Motor neuron (in vitro differentiated cells): ENCODE measurements at places on chromosomes 1 and 21.
A peak's percentile ranks its signal among the peaks of the same experiment; 100 is the strongest.

DNA sequence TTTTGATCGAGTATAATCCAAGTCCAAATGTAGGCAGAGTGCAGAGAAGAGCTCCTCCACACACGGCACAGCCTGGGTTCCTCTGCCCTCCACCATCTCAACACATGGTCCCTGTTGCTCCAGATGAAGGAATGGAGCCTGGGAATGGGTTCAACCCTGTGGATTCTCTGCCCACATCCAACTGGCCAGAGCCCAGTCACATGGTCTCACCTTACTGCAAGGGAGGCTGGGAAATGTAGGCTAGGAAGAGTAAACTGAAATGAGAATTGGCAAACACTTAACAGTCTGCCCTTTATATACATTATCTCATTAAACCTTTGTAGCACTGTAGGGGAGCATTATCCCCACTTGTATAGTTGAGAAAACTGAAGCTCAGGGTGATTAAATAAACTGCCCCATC, 60.1 kb upstream of the RAB4A start:
- no peak for ATAC-seq

- ATAC-seq, result no peak
These were observed at the start of gene PRKACB for GRCh38 chr1:84143796-84144565. TSS of gene PRKACB (plus strand) at chr1:84144271. CDS start at chr1:84144362, 91 bp downstream.

- no peak for ATAC-seq
These were observed 1.2 kb downstream of the ELK4 start for GRCh38 chr1:205630651-205631009.

- no peak for ATAC-seq
These were observed 67.5 kb upstream of the SH3GLB1 start for GRCh38 chr1:86636898-86637297.

GRCh38 chr1:6148497-6149241, 31.5 kb downstream of the CHD5 start:
- peak; percentile 89 for ATAC-seq

DNA sequence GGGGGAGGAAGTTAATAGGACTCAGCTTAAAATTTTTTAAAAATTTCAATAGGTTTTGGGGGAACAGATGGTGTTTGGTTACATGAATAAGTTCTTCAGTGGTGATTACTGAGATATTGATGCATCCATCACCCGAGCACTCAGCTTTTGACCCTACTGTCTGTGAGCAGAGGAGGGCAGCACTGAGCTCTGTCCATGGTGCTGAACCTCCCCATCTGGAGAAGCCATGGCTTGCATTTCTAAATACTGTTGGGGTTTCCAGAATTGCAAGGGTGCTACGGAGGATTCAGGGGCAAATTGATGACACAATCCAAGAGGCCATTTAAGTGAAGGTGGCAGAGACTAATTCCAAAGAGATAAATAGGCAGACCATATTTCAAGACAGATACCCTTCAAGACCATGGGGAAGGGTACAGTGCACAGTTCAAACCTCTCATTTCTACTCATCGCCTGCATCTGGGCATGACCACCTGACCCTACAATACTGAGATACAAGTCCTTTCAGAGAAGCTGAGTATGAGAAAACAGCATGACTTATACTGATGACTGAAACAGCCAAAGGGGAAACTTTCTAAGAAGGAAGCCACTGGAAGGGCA, 17.2 kb downstream of the SYT2 start:
- ATAC-seq, result peak; percentile 46

DNA sequence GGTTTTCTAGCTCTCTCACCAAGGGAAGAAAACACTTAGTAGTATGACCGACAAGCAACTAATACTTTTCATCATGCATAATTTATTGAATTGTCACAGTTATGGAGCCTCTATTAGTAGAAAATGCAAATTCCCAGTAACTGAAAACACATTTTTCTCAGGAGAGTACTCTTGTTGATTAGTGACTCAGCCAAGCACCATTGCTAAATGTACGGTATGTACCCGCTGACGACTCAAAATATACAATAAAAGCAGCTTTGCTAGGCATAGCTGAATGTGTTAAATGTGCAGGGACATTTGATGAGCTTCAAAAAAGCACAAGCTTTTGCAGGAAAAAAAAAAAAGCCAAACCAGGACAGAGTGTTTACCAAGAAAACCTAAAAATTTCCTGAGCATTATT, 63.9 kb downstream of the WDR64 start:
- peak; percentile 71 for ATAC-seq

DNA sequence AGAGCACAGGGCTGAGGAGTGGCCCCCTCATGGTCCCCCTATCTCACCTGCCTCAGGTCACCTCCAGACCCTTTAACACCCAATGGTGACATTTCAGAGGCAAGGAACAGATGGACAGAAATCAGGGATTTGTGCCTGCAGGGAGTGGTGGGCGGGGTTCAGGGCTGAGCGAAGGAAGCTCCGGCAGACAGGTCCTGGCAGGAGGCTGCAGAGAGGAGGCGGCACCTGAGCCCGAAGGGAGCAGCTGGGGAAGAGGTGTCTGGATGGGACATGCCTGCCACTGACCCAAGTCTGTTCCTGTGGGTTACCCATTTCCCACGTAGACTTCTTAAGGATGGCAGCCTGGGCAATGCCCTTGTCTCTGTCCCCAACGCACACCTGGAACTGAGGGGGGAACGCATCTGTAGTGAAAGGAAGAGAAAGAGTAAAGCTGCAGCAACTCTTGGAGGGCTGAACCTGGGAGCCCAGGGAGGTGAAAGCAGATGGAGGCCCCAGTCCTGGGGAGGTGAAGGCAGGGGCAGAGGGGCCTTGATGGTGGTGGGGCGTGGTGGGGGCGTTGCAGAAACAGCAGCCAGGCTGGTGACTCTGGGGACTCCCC, 61.6 kb upstream of the ADARB1 start:
- peak; percentile 45 for ATAC-seq

DNA sequence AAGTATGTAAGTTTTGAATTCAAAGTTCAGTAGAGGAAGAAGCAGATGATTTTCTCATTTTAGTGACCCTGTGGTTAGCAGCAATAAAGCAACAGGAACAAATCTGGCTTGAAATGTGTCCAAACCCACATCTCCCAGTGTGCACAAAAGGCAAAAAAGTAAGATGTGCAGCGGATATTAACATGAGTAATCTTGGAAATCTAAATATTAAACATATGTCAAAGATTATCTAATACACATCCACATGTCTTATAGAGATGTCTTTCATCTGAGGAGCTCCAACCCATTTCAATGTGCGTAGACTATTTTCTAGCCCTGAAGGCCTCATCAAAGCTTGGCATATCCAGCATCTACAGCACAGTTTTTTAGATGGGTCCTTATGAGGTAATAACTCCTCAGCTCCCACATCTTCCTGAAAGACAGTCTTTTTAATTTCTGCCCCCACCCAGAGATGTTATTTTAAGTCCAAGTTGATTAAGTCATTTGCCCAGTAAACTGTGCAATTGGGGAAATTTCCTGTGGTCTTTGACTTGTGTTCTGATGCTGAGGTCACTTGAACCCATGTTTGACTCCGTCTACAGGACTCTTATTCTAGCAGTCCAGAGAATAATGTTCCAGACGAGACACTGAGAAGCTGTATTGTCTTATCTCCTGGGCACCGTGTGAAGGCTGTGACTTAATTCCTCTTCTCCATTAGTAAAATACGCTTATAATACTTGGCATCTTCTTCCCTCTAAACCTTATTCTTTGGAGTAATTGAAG, 73.7 kb downstream of the LMO4 start:
- ATAC-seq, result no peak

- ATAC-seq, result no peak
These were observed 148.0 kb upstream of the LMO4 start for GRCh38 chr1:87180682-87181081.

DNA sequence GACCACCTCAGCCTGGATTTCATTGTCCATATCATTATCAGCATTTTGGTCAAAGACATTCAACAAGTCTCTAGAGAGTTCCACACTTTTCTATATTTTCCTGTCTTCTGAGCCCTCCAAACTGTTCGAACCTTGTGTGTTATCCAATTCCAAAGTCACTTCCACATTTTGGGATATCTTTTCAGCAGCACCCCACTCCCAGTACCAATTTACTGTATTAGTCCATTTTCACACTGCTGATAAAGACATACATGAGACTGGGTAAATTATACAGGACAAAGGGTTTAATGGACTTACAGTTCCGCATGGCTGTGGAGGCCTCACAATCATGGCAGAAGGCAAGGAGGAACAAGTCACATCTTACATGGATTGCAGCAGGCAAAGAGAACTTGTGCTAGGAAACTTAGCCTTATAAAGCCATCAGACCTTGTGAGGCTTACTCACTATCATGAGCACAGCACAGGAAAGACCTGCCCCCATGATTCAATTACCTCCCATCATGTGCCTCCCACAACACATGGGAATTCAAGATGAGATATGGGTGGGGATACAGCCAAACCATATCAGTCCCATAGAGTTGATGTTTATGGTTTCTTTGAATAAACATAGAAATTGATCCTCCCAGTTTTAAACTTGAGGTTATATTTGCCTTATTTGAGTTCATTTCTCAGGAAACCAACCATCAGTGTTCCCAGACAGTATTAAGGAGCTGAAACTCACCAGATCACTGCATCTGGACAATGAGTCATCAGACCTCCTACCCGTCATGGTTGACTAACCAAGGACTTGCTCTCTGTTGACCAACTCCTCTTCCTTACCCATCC, 322.7 kb upstream of the DUSP10 start:
- ATAC-seq, result no peak

GRCh38 chr1:64540265-64540791, 70.4 kb downstream of the CACHD1 start:
- peak; percentile 27 for ATAC-seq

- no peak for ATAC-seq
These were observed at the start of gene KCNJ9 for GRCh38 chr1:160081261-160081936. TSS of gene KCNJ9 (plus strand) at chr1:160081538. CDS start at chr1:160084031, 2,493 bp downstream.
